H1 (cell line): ENCODE measurements at places on chromosomes 6 and 20. TPM values are rescaled to one million over a fixed set of nuclear protein-coding genes. Genes with fewer than 3 reads are reported as not detected.

GRCh38 chr6:110185879-110186278 lies 5.7 kb downstream of the CDC40 start:
- no peak for DNase-seq

- DNase-seq = no peak
These were observed 86.9 kb downstream of the QKI start for GRCh38 chr6:163501439-163501838.

- DNase-seq = no peak
These were observed 295.6 kb upstream of the QKI start for GRCh38 chr6:163118941-163119340.

GRCh38 chr6:113862112-113862511 lies 5.0 kb downstream of the MARCKS start:
- no peak for DNase-seq

DNA sequence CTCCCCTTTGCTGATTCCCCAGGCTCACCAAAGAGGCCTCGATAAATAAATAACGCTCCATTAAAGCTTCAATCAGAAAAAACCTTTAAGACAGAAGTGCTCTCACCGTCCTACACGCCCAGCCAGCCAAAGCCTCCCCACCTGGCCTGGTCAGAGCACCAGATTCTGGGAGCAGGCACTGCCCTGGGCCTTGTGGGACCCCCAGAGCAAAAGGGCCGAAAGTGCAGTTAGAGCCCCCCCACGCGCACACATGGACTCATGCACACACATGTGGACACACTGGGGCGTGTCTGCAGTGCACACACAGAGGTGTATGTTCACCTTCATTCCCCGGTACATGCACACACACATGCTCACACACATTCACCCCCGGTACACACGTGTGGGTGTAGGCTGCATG lies 1.9 kb upstream of the NECAB3 start:
- no peak for DNase-seq

DNA sequence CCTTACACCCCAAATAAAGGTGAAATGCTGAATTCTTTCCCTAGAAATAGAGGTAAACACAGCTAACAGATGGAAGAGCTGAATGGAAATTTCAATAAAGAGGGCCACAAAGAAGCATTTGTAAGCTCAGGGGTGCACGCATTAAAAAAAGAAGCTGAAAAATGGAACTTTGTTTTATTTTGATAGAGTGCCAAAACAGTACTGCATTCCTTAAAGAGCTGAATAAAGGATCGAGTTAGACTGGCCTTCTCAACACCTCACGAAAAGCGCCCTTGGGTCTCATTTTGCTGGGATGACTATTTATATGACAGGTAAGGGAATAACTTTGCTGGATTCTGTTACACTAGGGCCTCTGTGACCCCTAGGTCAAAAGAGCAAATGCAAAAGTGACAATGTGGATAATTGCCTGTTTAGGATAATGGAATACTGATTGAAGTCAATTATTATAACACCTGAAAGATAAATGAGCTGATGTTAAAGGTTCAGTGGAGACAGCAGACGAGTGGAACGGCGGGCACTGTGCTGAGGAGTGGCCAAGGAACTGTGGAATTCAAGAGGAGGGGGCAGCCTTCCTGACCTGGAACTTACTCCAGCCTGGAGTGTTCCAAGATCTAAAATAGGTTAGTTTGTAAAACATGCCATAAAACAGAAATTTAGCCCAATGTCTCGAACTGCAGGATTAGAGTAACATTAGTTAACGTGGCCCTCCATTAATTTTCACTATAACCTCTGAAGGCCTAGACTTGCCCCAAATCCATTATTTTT lies 168.4 kb downstream of the FOXC1 start:
- DNase-seq = no peak

DNA sequence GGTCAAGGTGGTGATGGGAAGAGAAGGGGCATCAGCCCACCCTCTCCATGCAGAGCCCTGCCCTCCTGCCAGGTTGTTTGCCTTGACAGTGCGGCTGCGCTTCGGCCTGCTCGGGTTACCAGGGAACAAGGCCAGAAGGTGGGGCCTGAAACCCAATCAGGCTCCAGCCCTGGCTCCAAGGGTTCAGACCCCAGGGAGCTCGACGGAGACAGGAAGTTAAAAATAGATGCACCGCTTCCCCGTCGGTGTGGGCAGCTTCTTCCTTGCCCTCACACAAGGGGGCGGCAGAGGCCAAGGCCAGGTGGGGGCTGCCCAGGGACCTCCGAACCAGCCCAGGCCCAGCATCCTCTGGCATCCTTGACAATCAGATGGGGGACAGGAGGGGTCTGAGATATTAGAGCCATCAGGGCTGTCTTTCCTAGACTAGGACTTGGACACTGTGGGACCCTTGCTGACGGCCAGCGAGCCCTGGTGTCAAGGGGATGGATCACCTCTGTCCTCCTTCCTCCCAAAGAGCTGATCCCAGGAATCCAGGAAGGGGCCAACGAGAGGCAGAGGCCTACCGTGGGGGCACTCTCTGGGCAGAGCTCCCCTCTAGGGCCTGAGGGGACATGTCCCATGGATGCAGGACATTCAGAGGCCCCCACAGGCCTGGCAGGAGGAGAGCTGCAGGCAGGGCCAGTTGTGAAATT lies 65.2 kb downstream of the RIPOR3 start:
- peak; percentile 94 for DNase-seq

PRPH2 gene
- 0.61 and 0.65 TPM in 2 replicates for total RNA-seq
